ENCODE measurements at places on chromosomes 1 and 21. TPM values are rescaled to one million over a fixed set of nuclear protein-coding genes. Genes with fewer than 3 reads are reported as not detected.

DNA sequence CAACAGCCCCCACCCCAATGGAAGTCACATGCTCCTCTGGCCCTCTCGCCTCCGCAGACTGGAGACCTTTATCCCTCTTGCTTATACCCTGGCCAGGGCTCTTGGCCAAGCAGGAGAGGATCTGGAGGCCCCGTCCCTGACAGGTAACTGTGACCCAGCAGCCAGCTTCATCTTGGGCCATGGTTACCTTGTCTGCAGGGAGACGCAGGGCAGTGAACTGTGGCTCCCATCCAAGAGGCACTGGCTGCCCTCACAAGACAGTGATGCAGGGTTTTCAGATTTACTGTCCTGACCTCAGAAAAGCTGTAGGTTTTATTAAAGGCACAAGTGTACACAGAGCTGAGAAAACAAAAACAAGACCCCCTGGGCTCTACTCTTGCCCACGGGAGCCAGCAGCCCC is 96.7 kb upstream of the KLHDC7A start:
- no peak for DNase-seq

DNA sequence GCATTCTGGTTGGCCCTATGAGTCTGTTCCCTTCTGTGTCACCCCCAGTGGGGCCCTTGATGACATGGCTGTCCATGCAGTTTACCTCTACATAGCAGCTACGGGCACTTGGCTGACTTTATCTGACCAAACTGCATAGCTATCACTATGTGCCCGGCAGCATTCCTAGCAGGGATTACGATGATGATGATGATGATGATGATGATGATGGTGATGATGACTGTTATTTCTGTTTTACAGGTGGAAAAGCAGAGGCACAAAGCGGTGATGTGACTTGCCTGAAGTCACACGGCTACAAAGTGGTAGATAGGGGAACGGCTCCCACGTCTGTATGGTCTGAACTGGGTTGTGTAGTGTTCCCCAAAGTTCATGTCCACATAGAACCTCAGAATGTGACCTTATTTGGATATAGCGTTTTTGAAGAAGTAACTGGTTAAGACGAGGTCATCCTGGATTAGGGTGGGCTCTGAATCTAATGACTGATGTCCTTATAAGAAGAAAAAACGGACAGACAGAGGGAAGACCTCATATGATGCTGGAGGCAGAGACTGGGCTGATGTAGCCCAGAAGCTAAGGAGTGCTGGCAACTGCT is 57.6 kb downstream of the RUNX1 start:
- no peak for DNase-seq

GRCh38 chr1:156928043-156928602 is 7.7 kb downstream of the LRRC71 start:
- DNase-seq = no peak

- DNase-seq = peak; percentile 99
Observed at GRCh38 chr1:53145942-53146708, 3.7 kb upstream of the SLC1A7 start.

DNA sequence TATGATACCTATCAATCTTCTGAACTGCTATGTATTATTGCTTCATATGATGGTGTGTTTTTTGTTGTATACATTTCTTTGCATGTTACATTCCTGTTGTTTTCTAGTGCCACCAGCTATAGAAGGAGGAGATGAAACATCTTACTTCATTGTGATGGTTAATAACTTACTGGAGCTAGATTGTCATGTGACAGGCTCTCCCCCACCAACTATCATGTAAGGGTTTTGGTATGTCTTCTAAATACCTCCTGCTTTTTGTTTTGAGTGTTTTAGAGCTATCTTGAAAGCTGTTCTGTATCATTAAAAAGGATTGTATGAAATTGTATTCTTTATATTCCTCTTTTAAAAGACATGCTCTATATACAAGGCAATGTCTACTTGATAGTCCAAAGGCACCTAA is 282.7 kb downstream of the HMCN1 start:
- DNase-seq = no peak

GRCh38 chr21:27796106-27796505 is 829.2 kb upstream of the ADAMTS5 start:
- peak; percentile 46 for DNase-seq

DNA sequence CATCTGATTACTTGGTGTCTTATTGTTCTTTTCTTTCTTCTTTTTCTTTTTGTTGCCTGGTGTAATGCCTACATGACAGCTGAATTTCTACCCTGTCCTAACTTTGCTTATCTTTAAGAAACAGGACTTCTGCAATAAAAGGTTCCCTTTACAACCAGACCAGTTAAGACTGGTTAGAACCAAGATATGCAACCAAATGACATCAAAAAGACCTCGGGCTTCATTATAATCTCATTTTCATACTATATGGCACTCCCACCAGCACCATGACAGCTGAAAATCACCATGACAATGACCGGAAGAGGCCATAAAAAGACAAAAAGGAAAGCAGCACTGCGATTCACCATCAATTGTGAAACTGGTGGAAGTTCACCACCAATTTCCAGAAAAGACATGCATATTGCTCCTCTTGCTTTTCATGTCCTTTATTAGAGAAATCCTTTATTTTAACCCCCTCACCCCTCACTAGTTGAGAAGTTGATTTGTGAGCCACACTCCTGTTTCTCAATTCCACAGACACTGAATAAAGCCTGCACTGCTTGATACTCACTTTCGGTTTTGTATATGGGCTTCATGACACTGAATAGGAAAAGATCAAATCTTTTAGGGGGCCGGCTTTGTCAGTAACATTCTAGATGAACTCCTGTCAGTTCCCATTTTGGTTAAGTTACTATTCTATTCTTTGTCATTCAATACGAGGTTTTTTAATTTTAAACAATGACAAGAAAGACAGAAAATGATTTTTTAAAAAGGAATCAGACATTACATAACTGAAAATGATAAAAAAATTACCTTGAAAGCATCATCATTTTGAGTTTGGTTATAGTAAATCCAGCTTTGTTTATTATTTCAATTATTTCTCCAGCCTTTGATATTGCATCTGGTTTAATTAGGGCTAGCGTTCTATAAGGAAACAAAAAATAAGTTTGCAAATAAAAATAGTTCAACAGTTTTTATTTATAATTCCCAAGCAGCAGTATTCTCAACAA is 58.1 kb downstream of the NME7 start:
- peak; percentile 13 for DNase-seq

DNA sequence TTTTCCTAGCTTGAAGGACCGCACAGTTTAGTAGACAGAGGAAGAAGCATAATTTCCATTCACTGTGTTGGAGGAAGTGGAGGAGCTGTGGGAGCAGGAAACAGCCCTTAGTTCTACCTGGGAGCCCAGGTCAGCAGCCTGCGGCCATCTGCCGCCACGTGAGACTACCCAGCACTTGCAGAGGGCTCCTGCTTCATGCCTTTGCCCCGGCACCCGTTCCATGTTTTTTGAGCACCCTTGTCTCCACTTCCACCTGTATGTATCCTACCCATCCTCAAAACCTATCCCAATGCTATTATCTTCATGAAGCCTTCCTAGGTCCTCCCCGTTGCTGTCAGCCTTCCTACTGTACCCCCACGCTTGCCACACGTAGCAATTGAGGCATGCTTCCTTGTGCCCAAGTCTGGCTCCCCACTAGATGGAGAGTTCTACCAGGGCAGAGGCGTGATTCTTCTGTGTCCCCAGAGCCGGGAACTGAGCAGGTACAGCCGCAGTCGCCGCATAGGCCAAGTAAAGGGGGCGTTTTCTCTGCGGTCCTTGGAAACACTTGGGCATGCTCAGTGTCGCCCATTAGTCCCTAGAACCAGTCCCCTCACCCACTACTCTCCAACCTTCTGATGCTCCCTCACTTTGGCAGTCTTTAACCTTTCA is 1.9 kb downstream of the SLC6A9 start:
- no peak for DNase-seq

DNA sequence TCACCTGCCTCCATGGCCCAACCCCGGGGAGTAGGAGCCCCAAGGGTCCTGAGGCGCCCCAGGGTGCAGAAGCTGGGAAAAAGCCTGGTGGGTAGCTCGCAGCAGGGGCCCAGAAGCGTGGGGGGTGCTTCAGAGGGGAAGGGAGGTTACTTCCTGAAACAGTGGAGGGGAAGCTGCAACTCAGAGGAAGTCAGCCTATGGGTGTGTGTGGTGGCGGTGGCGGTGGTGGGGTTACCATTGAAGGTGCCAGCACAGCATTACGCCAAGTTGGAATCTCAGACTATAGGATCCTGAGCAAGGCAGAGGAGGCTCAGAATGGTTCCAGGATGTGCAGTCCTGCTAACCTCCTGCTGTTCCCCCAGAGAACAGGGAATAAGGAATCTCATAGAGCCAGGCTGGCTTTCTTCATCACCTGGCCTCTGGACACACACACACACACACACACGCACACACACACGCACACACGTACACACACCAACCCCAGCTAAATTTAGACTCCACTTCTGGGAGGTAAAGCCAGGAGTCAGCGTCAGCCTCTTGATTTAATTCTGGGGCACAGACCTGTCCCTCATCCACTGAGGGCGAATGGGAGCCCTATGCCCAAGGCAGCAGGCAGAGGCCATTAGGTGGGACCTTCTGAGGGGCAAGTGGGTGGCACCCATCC is 1.3 kb downstream of the DENND4B start:
- peak; percentile 44 for DNase-seq

GRCh38 chr1:97649591-97649990 is 271.2 kb downstream of the DPYD start:
- no peak for DNase-seq

- DNase-seq = no peak
Observed at GRCh38 chr1:150210091-150210490, 25.8 kb downstream of the ANP32E start.

DNA sequence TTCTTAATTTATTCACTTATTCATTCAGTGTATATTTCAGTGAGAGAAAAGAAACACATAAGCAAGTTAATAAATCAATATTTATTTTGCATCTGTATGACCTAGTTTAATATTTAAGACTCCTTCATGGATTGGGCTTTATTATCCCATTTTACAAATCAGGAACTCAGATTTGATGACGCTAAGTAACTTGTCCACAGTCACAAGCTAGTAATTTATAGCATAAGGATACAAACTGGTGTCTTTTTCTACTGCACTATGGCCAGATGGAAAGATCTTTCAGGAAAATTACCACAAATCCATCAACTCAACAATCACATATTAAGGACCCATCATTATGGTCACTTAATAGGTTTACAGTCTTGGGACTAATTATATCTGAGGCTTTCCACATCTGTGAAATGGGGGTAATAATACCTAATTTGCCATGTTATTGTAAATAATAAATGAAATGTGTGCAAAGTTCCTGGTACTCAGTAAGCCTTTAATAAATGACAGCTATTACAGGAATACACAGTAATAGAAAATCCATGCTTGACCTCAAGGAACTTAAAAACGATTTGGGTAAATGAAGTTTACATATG is 13.3 kb downstream of the CDKN2C start:
- DNase-seq = no peak

- no peak for DNase-seq
Observed at GRCh38 chr1:90952906-90953305, 68.9 kb downstream of the ZNF644 start.

Gene CLDN19
- not detected for total RNA-seq

Gene TNFRSF4
- total RNA-seq = not detected

Gene PTGS2
- total RNA-seq = 29.4 TPM

Gene ITSN1
- total RNA-seq = 25.2 TPM

Gene S100A8
- total RNA-seq = not detected
